Cardiac muscle cell (in vitro differentiated cells and primary cell): ENCODE measurements at places on chromosomes 1 and 21. TPM values are rescaled to one million over a fixed set of nuclear protein-coding genes. Genes with fewer than 3 reads are reported as not detected.
A peak's percentile ranks its signal among the peaks of the same experiment; 100 is the strongest.

DNA sequence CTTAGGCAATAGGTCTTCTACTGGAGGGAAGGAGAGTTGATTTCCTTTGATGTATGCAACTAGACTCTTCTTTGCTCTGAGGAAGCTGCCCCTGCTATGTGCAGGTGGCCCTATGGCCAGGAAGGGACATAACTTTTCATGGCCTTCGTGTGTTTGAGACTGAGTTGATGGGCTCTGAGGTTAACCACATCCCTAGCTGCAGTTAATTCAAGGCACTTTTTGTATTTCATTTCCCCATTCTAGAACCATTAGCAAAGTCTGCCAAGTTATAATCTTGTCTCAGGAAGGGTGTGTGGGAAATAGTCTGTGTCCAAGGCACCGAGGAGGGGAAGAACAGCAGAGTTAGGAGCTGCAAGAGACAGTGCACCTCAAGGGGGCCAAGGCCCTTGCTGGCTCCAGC is 2.5 kb downstream of the FCRL4 start:
- no peak for DNase-seq
- H3K27ac ChIP-seq: no peak overlapping the region
- no peaks in the 10 kb centered on the region for H3K27me3 ChIP-seq
- H3K4me1 ChIP-seq: no peaks in the 10 kb centered on the region

GRCh38 chr1:100039591-100039990 is 69.8 kb downstream of the SLC35A3 start:
- H3K27ac ChIP-seq: peak overlapping the region; percentile 98
- no peaks in the 10 kb centered on the region for H3K36me3 ChIP-seq
- peak overlapping the region; percentile 67 for H3K4me3 ChIP-seq

GRCh38 chr1:224525411-224526040 is 90.6 kb upstream of the CNIH3 start:
- no peak overlapping the region for H3K4me3 ChIP-seq
- no peak overlapping the region for H3K27ac ChIP-seq
- H3K27me3 ChIP-seq: no peaks in the 10 kb centered on the region
- no peaks in the 10 kb centered on the region for H3K4me1 ChIP-seq
- H3K36me3 ChIP-seq: no peaks in the 10 kb centered on the region

Gene PCSK9
- total RNA-seq: 1.3 TPM in 2 replicates

DNA sequence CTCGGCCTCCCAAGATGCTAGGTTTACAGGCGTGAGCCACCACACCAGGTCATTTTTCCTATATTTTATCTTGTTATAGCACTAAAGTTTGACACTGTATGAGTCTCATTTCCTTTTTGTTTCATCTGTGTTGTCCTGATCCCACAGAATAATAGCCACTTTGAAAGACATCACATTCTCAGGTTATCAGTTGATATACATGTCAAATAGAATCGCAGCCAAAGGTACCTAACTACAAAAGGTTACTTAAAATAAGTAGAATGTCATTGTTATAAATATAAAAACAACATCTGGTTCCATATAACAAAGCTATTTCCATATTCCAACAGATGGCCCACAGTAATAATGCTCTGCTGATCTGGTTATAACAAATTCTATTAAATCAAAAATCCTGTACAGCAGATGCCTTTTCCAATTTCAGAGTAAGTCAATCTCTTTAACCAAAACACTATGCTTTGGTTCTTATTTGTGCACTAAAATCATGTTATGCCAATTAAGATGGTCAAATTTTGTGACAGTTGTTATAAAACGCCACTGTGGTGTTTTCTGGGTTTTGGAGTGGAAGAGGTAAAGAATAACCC is 6.0 kb downstream of the FOXJ3 start:
- no peaks in the 10 kb centered on the region for H3K27me3 ChIP-seq
- no peak overlapping the region for H3K4me3 ChIP-seq
- DNase-seq: no peak
- no peaks in the 10 kb centered on the region for H3K36me3 ChIP-seq
- H3K27ac ChIP-seq: peak overlapping the region; percentile 30

- H3K27ac ChIP-seq: no peak overlapping the region
- peak; percentile 70 for DNase-seq
- H3K4me1 ChIP-seq: no peaks in the 10 kb centered on the region
- H3K4me3 ChIP-seq: no peak overlapping the region
Measured at GRCh38 chr1:197838836-197839235, 63.6 kb upstream of the DENND1B start.

DNA sequence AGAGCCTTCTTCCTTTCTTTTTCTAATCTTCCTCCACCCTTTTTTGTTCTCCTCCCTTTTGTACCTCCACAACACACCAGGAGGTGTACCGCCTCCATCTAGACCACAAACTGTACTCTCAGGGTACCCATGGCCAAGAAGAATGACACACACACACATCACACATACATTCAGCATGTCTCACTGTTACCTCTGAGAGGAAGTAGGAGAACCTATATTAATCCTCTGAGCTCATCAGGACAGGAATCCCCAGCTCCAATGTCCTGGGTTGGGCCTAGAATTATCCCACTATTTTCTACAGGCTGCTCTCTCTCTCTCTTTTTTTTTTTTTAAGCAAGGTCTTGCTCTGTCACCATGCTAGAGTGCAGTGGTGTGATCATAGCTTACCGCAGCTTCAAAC is 36.7 kb downstream of the ATP2B4 start:
- no peaks in the 10 kb centered on the region for H3K36me3 ChIP-seq
- H3K27me3 ChIP-seq: peaks cover 49% of the 10 kb centered on the region
- no peak overlapping the region for H3K4me3 ChIP-seq
- no peaks in the 10 kb centered on the region for H3K4me1 ChIP-seq

DNA sequence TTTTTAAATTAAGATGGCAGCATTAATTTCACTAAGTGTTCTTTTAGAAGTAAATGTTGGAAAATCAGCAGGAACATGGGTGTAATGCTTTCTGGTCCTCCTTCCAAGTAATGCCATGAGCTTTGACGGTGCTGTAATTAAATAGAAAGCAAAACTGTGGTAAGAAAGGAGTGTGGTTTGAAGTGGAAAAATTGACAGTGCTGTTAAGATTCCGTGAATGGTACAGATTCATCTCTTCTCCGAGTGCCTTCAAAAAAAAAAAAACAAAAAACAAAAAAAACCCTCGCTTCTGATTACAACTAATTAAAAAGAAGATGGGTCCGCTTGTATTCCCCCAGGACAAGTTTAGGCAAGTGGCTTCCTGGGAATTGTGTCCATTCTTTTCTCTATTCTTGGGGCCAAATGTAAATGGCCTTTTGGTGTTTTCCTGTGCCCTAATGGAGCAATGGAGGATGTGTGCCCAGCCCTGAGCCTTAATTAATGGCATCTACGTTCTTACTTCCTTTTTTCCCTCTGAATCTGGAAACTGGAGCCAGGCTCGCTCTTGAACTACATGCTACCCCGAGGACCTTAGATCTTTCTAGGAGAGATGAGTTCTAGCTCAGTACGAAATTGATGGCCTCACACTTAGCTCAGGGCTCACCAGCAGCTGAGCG is 5.1 kb downstream of the LMO4 start:
- no peak overlapping the region for H3K27ac ChIP-seq
- no peak for DNase-seq
- H3K4me1 ChIP-seq: peaks cover 52% of the 10 kb centered on the region
- no peaks in the 10 kb centered on the region for H3K27me3 ChIP-seq

- no peak overlapping the region for H3K27ac ChIP-seq
- no peaks in the 10 kb centered on the region for H3K36me3 ChIP-seq
- no peak overlapping the region for H3K4me3 ChIP-seq
- H3K27me3 ChIP-seq: no peaks in the 10 kb centered on the region
Measured at GRCh38 chr1:15286452-15286851, 39.4 kb downstream of the FHAD1 start.

Gene DESI2
- 36.0 and 43.3 TPM in 2 replicates for total RNA-seq

Gene PTPN22
- total RNA-seq: not detected in 2 replicates

GRCh38 chr1:182672487-182672836 is 11.9 kb downstream of the RGS8 start:
- no peak overlapping the region for H3K27ac ChIP-seq
- DNase-seq: no peak
- H3K4me3 ChIP-seq: no peak overlapping the region
- peaks cover 27% of the 10 kb centered on the region for H3K4me1 ChIP-seq
- no peaks in the 10 kb centered on the region for H3K27me3 ChIP-seq
